ENCODE measurements at places on chromosomes 2 and 18.
A peak's percentile ranks its signal among the peaks of the same experiment; 100 is the strongest.

- peak; percentile 87 for DNase-seq
Measured at GRCh38 chr2:70141212-70141901, 49.5 kb downstream of the C2orf42 start.

- DNase-seq = no peak
Measured at GRCh38 chr2:153770359-153770991, 101.2 kb upstream of the GALNT13 start.

- peak; percentile 93 for DNase-seq
Measured at GRCh38 chr2:95076705-95077529, 44.7 kb downstream of the MRPS5 start.

GRCh38 chr2:26080356-26080755 is 46.5 kb downstream of the RAB10 start:
- DNase-seq = no peak

- DNase-seq = no peak
Measured at GRCh38 chr2:176121190-176122051, 1.1 kb upstream of the HOXD9 start.

DNA sequence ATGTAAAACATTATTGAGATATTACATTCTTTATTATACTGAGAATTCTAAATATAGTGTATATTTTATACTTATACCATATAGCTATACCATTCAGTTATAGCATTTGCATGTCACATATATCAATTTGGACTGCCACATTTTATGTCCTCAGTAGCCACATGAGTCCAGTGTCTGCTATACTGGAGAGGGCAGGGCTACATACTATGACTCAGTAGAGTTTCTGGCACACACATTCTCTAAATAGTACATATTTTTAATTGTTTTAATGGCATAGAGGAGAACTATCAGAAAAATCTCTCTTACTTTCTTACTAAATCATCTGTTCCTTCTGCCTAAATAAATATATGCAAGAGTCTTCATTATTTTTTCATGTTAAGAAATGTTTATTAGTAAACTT is 55.4 kb upstream of the COL5A2 start:
- no peak for DNase-seq

- DNase-seq = no peak
Measured at GRCh38 chr2:168639441-168639898, 163.0 kb upstream of the NOSTRIN start.

- DNase-seq = no peak
Measured at GRCh38 chr2:96715658-96716057, 24.2 kb downstream of the LMAN2L start.

DNA sequence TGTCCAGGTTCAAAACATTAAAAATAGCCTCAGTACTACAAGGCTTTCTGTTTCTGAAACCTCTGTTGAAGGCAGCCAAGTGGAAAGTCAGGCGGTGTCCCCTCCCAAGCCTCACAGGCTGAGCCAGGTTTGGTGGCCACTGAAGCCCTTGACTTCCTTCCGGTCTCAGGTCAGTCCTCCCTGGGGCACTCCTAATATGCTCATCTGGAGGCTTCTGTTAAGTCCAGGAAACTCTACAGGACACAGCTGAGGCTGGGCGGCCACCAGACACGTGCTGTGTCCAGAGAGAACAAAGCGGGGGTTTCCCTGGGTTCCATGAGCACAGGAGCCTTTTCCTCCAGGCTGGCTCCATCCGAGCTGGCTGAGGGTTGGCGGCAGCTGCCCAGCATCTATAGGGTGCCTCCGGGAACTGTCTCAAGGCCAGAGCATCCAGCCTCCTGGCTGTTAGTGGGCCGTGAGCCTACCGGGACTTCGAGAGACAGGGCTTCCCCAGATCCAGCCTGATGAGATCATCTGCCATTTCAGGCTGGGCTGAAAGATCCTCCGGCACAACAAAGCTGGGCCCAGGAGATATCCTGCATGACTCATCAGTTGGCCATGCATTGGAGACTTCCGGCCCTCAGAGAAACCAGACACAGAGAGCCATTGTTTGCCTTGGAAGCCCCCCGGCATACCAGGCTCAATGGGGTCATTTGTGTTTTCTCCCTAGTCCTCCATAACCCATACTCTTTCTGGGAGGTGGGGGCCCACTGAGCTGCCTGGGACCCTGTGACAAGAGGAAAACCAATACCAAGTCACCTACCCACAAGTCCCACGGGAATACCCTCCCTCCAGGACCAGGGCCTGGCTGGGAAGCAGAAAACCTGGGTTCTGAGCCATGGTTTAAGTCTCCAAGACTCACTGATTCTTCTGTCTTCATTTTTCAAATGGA is 71.7 kb downstream of the HS1BP3 start:
- DNase-seq = no peak

DNA sequence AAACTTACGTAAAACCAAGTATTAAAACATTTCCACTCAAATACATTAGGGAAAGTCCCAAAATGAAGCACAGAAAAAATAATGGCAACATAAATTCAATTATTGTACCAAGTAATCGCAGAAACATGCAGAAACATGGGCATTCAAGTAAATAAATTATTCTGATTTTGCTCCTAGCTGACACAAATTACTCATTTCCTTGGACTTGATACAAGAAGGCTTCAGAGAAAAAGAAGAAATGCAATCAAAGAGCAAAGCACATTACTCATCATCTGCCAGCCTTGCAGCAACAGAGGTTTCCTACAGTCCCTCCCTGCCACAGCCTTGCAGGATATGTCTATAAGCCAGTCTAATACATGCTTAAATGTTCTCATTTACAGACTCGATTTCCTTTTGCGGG is 439.8 kb upstream of the LYPD1 start:
- no peak for DNase-seq

- no peak for DNase-seq
Measured at GRCh38 chr2:162677476-162677875, 161.1 kb downstream of the KCNH7 start.

- DNase-seq = no peak
Measured at GRCh38 chr2:172285010-172285621, 142.3 kb upstream of the ITGA6 start.

DNA sequence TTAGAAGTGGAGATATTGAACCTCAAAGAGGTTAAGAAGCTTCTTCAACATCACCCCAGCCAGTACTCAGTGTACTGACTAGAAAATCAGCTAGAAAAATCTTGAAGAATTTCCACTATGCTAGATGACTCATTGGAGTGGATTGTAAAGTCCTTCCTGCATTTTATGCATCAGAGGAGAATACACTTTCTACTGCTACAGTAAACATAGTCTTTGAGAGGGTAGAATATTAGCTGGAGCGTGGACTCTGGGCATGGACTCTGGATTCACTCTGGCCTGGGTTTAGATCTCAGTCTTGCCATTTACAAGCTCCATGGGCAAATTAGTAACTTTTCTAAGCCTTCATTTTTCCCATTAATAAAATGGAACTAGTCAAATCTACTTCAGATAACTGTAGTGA is 215.9 kb downstream of the IRS1 start:
- DNase-seq = no peak

DNA sequence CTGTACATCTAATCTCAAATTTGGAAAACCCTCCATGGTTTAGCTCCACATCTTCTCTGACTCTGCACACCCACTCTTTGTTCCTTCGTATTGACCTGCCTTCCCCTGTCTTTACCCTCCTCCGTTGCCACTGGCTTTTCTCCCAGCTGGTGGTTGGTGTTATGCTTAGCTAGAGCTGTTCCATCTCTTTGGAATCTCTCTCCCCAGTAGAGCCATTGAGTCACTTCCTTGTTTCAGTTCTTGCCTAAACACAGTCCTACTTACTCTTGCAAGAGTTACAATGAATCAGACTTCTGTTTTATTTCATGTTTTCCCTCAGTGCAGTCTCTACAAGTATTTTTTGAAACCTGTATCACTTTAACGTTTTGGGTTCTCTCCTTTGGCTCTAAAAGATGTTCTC is 263.9 kb downstream of the LTBP1 start:
- DNase-seq = no peak

- no peak for DNase-seq
Measured at GRCh38 chr18:10950876-10951630, 198.3 kb downstream of the PIEZO2 start.

- DNase-seq = no peak
Measured at GRCh38 chr18:22311301-22311700, 106.4 kb downstream of the CTAGE1 start.

DNA sequence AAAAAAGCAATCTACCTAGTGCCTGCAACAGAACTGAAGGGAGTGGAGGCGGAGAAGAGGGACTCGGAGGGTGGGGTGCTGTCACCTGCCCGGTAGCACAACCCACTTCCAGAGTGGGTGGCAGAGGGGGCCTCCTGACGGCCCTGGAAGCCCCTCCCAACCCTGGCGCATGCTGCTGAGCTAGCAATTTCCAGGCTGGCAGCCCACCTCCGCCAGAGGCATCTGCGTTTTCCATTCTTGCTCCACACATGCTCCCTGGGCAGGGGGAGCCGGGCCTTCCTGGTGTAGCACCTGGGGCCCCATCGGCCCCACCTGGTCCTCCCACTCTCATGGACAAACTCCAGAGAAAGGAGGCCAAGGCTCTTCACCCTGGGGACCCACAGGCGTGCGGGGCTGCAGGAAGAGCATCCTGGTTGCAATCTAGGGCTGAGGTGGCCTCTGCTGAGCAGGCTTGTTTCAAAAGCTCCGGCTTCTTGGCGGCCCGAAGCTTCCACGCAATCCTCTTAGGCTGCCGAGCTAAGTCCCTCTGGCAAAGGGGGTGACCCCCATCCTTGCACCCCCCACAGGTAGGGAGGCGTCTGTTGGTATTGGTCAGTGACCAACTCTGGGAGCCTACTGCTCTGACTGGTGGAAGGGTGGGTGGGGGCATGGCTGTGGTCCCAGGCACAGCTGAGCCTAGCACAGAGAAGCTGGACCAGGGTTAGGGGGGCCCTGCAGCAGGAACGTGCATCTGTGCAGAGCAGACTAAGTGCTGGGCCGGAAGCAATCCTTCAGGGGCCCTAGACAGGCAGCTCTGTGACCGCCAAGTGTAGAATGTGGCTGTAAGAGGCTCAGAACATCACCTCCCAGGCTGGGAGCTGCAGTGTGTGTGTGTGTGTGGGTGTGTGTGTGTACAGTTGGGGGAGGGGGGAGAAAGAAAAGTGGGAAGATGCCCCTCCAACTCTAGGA is 2.6 kb downstream of the HS6ST1 start:
- no peak for DNase-seq

DNA sequence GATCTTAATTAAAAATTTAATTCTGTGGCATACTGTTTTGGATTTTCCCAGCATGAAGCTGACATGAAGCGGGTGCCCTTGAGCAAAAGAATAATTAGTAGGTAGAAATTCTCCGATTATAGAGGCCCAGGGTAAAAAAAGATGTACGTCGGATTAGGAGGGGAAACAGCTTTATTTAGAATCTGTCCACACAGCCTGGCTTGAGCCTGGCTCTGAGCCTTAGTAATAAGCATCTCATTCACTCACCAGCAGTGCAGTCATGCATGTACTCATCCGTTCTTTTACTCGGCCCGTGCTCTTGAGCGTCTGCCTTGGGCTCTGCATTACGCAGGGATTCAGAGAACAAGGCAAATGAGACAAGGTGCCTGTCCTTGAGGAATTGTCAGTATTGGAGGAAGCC is 219.3 kb downstream of the AGAP1 start:
- no peak for DNase-seq

DNA sequence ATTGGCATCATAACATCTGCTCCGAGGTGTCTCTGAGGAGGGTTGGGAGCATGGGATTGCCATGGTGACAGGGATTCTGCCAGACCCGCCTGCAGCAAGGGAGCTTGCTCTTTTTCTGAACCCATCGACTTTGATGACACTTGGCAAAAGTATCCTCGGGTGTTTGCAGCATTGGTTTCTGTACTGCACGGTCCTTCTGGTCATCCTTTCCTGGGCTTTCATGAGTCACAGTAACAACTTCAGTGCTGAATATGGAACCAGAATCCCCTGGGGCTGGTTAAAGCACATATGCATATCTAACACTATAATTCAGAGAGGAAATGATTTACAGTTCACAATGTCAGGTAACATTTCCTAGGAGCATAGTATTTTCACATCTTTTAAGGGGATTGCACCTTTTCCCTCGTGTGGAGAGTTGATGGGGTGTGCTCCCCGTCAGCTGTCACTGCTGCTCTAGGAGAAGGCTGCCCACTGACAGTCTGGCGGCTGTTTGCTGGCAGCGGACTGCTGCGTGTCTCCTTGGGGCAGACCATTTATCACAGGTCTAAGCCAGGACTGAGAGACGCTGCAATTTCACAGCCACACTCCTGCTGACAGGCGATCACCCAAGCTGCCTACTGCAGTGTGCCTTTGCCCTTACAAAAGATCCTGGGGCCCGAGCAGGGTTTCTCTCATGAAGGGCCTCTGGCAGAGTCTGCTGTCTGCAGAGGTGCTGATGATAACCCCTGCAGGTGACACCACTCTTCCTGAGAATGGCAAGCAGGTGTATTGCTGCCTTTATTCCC is 425.3 kb downstream of the THSD7B start:
- DNase-seq = no peak

DNA sequence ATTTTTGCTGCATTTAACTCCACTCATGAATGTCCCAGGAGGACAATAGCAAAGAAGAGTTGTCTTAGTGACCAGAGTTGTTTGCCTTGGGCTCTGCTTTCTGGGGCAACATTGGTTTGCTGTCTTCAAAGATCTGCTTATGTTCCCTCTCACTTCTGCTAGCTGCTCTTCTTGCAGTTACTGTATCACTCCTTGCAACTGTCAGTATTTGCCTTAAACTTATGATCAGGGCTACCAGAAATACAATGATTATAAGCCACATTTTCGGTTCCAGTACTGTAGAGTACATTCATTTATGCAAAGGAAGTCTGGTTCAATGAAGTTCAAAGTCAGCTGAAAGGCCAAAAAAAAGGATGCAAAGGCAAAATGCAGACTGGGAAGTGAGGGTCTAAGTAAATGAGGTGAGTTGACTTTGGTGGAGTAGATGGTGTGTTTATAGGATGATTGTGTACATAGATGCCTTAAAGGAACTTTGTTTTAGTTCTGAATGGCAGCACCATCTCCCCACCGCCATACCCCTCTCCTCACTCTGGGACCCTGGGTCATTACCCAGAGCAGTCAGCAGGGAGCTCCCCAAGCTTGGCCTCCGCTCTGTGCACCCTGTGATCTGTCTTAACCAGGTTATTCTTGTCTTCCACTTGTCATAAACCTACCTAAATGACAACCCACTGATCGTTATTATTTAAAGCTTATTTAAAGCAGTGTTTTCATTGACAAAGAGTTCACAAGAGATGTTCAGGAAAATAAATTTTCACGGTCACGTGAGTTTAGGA is 236.0 kb downstream of the DOK6 start:
- peak; percentile 15 for DNase-seq
